ENCODE measurements at places on chromosomes 1 and 21.

- no peak for DNase-seq
These were observed 9.7 kb downstream of the SELE start for GRCh38 chr1:169724168-169724567.

GRCh38 chr1:214331827-214332423 lies 51.0 kb downstream of the SMYD2 start:
- DNase-seq, result peak; percentile 79

GRCh38 chr1:81517987-81518386 lies 282.7 kb upstream of the ADGRL2 start:
- DNase-seq, result no peak

GRCh38 chr21:33733601-33734000 lies 91.3 kb downstream of the ITSN1 start:
- peak; percentile 17 for DNase-seq

GRCh38 chr1:184536246-184536985 lies 149.6 kb downstream of the C1orf21 start:
- DNase-seq, result no peak

GRCh38 chr1:155379631-155380090 lies 59.0 kb downstream of the RUSC1 start:
- DNase-seq, result peak; percentile 9
